Motor neuron (in vitro differentiated cells): ENCODE measurements at places on chromosomes 12 and 14. TPM values are rescaled to one million over a fixed set of nuclear protein-coding genes. Genes with fewer than 3 reads are reported as not detected.

Gene TCL1A
- 0.85 TPM in 1 of 2 replicates, not detected in the other for total RNA-seq

DNA sequence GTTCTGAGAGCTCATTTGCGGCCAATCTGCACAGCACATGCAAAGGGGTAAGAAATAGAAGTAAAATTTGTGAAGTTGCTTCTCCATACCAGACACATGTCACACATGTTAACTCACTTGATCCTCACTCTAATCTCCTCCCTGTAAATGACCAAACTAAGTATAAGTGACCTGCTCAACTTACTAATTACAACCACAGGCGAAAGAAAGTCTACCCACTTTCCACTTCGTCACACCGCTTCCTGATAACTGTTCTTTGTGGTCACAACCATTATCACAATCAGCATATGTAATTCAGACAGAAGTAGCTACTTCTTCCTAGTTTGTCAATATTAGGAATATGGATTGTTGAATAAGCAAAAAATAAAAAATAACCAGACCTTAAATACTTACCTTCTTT is 293.7 kb upstream of the CLEC14A start:
- ATAC-seq: no peak

DNA sequence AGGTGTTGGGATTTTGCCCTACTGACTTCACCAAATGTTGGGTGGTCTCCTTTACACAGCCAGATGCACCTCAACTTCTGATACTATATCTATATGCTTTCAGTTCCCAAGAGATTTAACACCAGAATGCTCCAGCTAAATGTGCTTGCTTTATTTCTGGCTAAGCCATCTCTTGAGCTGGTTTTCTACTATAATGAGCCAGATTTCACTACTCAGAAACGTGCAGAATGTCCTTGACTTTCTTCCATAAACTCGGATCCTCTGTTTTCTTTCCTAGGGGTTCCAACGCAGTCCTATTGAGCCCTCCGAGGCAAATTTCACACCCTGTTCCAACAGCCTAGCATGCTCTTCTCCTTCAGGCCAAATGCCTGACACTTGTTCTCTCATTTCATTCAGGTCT is 200.3 kb downstream of the DPY19L2 start:
- no peak for ATAC-seq

DNA sequence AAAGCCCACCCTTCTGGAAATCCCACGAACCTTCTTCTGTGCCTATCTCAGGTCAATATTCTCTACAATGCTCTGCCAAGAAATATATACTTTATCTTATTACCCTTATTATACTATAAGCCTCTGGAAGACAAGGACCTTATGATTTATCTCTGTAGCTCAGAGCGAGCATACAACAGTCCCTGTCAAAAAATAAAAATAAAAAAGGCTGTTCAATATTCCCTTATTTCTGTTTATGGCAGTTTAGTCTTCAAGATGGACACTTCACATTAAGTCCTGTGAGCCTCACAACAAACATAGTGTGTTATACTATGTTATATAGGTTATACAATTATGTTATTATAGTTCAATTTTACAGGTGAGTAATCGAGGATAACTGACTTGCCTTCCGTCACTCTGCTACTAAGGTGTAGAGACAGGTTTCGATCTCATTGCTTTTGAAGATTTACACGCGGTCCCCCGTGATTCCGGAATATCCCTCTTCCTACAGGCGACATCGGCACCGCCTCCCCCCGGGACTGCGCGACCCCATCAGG is 562 bp downstream of the EAPP start:
- no peak for ATAC-seq

GRCh38 chr14:51552768-51553404 is 98.8 kb upstream of the FRMD6 start:
- no peak for ATAC-seq

DNA sequence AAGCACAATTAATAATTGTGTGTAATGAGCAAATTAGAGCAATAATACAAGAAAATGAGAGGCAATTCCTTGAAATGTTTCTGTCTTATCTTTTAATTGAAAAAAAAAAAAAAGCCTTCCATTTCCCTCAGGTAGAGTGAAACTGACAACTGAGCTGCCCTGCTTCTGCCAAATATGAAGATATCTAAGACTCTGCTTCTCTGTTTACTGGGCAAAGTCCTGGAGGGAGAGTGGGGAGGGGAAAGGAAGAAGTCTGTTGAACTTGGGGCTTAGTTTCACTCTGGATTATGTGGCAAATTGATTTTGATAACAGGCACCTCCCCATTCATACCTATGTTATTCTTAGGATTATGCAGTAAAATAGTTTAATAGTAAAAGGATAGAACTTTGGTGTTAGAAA is 364.9 kb downstream of the NRXN3 start:
- ATAC-seq: no peak

DNA sequence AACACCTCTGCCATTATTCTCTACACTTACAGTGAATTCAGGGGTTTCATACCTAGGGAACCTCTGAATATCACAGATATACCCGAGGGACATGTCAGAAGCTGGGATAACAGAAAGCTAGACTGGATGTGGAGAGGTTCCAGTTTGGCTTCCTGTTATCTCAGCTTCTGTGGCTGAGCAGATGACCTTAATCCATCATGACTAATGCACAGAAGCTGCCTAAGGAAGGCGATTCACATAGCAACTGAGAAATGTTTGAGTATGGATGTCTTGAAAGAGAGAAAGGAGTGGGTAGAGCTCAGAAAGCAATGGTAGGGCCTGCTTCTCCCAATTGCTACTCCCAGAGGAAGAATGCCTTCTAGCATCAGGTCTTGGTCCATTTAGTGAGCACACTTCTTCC is 187.6 kb downstream of the RMST start:
- no peak for ATAC-seq

Gene KRT77
- total RNA-seq: 0.09 and 0.31 TPM in 2 replicates

Gene KRT75
- total RNA-seq: not detected in 2 replicates

GRCh38 chr12:129076441-129077320 is 223.4 kb downstream of the GLT1D1 start:
- ATAC-seq: no peak

GRCh38 chr12:18923721-18924120 is 185.8 kb downstream of the CAPZA3 start:
- no peak for ATAC-seq

- no peak for ATAC-seq
These were observed 53.1 kb upstream of the GNG2 start for GRCh38 chr14:51807356-51807755.

Gene CS
- total RNA-seq: 64.5 and 66.8 TPM in 2 replicates

Gene CCDC38
- 0.54 and 5.1 TPM in 2 replicates for total RNA-seq

DNA sequence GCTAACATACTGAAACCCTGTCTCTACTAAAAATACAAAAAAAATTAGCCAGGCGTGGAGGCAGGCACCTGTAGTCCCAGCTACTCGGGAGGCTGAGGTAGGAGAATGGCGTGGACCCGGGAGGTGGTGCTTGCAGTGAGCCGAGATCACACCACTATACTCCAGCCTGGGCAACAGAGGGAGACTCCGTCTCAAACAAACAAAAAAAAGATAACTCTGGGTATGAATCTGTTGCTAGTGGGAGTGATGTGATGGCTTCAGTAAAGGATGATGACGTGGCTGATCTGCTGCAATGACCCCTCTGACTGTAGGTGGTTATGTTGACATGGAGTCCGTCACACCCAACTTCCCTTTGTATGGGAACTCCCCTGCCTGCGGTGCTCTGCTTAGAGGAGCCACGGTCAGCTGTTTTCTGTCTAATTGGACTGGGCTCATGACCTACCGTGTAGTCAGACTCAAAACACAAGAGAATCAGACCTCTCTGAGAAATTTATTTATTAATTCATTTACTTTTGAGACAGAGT is 59.1 kb upstream of the MED13L start:
- peak; percentile 96 for ATAC-seq

GRCh38 chr14:105496831-105497591 is 6.0 kb downstream of the TEDC1 start:
- no peak for ATAC-seq

Gene LRRC43
- 0.33 and 0.41 TPM in 2 replicates for total RNA-seq

Gene STON2
- 51.1 and 66.1 TPM in 2 replicates for total RNA-seq

DNA sequence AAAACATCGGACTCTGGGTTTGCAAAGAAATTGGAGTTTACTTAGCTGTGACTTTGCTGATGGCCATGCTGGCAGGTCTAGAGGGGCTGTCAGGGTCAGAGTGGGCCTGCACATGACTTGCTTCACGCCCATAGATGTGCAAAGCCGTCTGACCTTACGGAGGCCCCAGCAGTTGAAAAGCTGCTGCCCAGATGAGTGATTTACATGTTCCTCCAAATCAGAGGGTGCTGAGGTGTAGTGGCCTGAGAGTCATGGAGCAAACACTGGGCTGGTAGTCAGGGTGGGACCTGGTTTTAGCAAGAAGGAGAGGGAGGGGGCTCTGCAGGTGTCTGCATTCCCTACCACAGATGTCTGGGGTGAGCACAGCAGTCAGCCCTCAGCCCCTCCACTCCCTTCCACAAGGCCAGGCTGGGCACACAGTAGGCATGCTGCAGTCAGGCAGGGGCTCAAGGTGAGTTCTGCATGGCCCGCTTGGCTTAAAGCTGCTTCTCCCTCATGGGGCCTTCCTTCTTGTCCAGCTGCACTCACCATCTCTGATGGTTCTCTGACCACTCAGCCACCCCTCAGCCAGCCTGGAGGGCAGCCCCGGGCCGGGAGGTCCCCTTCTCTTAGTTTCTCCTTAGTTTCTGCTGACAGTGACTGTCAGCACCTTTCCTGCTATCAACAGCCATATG is 34.2 kb upstream of the EML1 start:
- peak; percentile 34 for ATAC-seq

DNA sequence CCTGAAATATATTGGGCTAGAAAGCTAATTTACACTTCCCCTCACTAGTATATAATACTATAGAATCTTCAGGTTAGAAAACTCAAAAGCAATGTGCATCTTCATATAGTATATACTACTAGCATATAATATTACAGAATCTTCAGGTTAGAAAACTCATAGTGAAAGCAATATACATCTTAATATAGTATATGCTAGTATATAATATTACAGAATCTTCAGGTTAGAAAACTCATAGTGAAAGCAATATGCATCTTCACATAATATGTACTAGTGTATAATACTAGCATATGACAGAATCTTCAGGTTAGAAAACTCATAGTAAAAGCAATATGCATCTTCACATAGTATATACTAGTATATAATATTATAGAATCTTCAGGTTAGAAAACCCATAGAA is 329.6 kb downstream of the ZFP36L1 start:
- ATAC-seq: no peak

- no peak for ATAC-seq
These were observed 1.9 kb downstream of the ARHGEF40 start for GRCh38 chr14:21072031-21072473.

DNA sequence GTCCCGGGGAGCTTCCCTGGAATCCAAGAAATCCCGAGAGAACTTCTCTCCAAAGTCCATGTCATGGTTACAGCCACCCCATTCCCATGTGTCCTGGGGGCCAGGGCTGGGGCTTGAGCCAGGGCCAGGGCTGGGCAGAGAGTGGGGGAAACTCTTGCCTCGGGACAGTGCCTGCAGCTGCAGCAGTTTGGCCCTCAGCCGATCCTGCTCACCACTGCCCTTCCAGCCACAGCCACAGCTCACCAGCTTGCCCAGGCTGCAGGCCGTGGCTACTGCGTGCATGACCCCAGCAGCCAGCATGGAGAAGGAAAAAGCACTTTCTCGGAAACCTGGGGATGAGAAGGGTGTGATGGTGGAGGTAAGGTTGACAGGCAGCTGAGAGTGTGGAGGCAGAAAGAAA is 3.5 kb downstream of the WNT10B start:
- ATAC-seq: no peak

GRCh38 chr14:36976571-36977023 is 195.8 kb downstream of the SLC25A21 start:
- ATAC-seq: no peak

Gene KRT78
- total RNA-seq: 3.7 TPM in 1 of 2 replicates, not detected in the other

DNA sequence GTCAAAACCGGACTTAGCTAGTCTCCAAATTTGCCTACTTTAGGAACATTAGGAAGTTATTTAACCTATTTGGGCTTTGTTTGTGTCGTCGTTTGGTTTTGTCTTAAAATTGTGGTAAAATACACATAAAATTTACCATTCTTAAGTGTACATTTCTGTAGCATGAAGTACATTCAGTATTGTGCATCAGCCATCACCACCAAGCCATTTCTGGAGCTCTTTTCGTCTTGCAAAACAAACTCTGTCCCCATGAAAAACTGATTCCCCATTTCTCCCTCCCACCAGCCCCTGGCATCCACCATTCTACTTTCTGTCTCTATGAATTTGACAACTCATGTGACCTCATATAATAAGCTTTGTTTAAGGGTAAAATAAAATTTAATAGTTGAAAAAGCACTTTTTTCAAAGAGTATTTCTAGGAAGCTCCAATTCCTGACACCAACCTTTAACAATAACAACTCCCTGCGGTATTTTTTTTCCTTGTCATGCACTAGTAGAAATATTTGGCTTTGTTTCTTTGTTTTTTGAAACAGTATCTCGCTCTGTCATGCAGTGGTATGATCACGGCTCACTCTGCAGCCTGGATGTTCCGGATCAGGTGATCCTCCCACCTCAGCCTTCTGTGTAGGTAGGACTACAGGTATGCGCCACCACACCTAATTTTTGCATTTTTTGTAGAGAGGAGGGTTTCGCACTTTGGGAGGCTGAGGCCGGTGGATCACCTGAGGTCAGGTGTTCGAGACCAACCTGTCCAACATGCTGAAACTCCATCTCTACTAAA is 3.6 kb upstream of the UBC start:
- ATAC-seq: no peak

DNA sequence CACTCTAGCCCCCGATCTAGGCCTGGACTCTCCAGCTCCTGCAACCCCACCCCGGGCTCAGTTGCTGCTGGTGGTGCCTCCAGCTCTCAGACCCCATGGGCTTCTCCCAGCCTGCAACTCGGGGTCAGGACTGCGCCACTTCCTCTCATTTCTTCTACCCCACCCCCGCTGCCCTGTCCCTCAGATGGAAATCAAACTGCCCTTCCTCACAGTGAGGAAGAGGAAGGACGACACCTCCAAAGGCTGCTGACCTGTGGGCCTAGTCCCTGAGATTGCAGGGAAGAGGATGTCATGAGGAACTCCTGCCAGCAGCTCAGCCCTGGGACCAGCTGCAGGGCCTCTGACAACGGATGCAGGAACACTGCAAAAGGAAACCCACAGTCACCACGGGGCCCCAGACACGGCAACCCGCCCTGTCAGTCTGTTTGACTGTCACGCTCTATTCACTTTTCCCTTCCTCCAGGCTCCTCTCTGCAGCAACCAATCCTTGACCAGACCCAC is 29.3 kb upstream of the PNMA1 start:
- no peak for ATAC-seq

Gene SINHCAF
- 74.6 and 81.2 TPM in 2 replicates for total RNA-seq

GRCh38 chr12:59929110-59929509 is 333.3 kb downstream of the SLC16A7 start:
- no peak for ATAC-seq

Gene RBMS2
- 3.1 and 6.7 TPM in 2 replicates for total RNA-seq

- ATAC-seq: no peak
These were observed 3.1 kb upstream of the RAB5B start for GRCh38 chr12:55970775-55971174.

DNA sequence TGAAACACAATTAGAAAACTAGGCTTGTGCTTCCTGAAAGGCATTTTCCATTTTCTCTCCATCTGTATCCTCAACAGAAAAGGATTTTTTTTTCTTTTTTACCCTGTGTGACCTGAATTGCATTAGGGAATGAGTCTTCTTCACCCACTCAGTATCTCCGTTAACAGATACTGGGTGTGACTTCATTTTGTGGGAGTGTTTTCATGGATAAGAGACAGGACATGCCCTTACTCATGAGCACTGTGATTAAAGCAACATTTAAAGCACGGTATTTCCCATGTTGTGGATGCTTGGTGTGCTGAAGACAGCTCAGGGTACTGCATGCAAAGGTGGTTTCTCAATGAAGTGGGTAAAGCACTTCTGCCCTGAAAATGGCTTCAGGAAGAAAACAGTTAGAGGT is 1397.3 kb upstream of the TMEM132C start:
- no peak for ATAC-seq

GRCh38 chr12:5470221-5470620 is 38.3 kb downstream of the NTF3 start:
- ATAC-seq: no peak

Gene SPIC
- not detected in 2 replicates for total RNA-seq
